Kidney glomerular epithelial cell (primary cell): ENCODE measurements at places on chromosomes 2 and 18.

DNA sequence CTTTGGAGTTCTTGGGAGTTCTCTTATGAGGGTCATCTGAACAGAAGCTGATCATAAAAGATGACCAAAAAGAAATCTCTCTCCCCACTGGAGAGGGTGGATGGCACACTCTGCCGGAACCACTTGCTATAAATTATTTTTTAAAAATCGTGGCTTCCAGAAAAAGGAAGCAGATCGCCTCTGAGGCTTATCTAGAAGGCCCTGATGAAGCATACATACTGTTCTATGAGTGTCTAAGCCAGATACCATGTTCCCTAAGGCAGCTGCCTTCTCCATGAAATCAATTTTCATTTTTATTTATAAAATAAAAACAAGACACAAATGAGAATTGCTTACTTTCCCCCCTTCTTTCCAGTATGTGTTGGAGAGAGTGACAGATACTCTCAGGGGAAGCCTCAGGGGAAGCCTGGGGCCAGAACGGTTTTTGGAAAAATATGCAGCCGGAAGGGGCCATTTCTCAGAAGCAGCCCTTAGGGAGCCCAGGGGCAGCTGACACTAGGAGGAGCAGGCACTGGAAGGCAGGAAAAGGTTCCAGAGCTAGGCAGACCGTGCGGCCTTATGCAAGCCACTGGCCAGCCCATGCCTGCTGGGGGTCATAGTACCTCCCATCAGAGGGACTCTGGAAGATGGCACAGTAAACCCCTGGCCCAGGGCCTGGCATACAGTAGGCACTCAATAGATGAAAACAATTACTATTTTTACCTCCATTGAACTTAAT is 130.6 kb downstream of the CABLES1 start:
- DNase-seq = no peak

DNA sequence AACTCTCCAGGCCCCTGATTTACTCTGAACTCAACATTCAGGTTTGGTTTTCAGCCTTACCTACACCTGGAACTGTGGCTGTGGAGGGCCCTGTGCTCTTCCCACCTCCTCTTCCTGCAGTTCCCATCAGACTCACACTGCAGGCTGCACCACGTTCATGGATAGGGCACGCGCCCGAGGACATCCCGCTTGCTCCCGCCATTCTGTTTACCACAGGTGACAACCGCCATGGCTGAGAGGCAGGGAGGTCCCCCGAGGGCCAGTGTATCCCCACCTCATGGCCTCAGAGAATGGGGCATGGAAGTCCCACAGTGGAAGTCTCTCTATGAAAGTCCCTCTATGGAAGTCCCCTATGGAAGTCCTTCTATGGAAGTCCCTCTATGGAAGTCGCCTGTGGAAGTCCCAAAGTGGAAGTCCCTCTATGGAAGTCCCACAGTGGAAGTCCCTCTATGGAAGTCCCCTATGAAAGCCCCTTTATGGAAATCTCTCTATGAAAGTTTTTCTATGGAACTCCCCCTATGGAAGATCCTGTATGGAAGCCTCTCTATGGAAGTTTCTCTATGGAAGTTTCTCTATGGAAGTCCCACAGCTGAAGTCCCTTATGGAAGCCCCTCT is 358.4 kb upstream of the SALL3 start:
- DNase-seq = no peak

DNA sequence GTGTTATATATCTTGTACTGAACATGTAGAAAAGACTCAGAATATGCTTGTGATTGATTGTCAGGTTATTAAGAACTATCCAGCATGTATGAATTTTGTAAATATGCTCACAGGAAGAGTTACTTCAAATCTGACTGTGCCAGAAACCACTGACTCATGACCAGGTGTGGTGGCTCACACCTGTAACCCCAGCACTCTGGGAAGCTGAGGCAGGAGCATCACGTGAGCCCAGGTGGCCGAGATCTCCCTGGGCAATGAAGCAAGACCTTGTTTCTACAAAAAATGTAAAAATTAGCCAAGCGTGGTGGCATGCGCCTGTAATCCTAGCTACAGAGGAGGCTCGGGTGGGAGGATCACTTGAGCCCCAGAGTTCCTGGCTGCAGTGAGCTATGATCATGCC is 126.6 kb downstream of the COMMD1 start:
- no peak for DNase-seq

- DNase-seq = no peak
These were observed 131.0 kb downstream of the ZAP70 start for GRCh38 chr2:97844311-97844859.

DNA sequence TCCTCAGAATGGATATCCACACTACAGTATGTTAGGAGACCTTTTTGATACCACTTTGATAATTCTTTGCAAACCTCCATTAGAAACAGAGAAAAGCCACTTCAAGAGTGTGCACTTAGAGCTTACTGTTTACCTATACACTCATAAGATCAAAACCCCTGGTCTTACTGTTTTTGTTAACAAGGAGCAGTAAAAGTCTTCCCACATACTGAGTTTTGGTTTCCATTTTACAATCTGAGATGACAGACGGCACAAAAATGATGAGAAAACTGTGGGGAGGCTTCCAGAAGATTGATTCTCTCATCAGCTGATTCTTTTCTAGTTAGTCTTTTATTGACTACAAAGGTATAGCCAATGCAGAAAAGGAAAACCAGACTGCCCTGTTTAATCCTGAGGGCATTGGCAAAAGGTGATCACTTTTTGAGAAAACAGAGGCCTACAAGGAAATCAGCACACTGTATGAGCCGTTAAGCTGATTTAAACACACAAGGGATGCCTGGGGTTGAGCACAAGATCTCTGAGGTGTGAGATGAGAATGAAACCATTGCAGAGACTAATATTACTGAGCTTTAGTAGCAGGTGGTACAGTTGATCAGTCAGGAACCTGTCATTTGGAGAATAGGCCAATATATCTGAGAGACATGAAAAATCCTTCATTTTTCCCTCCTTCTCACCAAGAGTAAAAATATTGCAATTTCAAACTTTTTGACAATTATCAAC is 368.6 kb downstream of the GRB14 start:
- no peak for DNase-seq

GRCh38 chr2:173407646-173408045 is 53.0 kb downstream of the CDCA7 start:
- no peak for DNase-seq

DNA sequence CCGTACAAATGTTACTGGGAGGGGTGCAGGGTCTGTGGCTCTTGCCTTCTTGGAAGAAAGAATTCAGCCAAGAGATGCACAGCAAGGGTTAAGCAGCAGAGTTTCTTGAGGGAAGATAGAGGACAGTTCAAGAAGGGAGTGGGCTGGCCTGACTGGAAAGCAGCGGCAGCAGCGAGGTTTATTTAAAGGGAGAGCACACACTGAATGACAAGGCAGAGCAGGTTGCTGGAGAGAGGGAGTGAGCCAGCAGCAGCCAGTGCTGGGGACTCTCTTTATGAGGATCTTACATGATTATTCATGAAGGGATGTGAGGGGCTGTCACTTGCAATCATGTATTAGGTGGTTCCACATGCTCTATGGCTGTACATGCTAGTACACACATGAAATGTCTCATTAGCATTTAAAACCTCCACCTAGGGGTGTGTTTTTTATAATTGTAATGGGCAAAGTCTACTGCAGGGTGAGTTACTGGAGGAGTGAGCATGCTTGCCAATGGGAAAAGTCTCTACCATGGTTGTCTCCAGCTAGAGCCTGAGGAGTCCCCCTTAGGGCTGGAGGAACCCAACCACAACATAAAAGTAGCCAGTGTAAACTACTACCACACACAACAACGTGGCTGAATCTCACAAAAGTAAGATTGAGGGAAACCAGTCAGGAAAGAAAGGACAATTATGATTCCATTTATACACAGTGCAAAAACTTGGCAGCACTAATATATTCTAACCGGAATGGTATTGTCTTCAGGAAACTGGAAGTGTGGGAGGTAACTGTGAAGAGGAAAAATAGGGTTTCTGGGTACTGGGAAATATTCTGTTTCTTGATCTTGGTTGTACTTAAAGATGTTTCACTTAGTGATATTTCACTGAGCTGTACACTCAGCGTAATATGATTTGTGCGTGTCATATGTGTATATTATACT is 87.6 kb upstream of the FAM110C start:
- DNase-seq = no peak

- DNase-seq = no peak
These were observed 73.0 kb downstream of the RRM2 start for GRCh38 chr2:10195278-10196109.
